ENCODE measurements at places on chromosomes 1 and 21.

DNA sequence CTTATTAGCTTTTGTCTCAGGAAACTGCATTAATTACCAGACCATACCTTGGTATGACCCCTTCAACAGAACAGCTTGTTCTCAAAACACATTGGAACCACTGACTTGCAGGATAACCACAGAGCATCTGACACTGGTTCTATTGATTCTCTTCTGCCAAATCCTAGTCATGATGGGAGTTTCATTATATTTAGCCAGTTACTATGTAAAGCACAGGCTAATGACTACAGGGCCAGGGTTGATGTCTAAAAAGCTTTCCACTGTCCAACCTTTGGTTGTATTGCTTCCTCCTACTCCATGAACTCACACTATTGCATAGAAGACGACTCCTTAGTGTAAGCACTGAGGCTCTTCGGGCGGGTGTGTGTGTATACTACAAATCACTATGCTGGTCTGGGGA, 3.8 kb downstream of the STMN1 start:
- DNase-seq, result peak; percentile 84

DNA sequence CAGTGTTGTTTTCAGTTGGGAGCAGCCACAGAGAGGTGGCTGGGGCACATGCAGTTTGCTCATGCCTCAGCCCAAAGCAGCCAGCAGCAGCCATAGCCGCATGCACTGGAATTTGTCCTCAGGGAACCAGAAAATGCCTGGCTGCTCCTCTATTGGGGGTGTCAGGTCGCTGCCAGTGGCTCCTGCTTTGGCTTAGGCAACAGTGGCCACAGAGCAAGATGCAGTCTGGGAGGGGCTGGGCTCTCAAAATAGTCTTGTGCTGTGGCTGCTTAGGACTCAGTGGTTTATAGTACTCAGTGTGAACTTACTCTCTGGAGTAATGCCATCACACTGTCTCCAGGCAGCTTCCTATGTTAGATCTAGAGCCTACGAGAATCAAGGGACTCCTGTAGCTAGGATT, 25.0 kb downstream of the CD55 start:
- DNase-seq, result no peak

DNA sequence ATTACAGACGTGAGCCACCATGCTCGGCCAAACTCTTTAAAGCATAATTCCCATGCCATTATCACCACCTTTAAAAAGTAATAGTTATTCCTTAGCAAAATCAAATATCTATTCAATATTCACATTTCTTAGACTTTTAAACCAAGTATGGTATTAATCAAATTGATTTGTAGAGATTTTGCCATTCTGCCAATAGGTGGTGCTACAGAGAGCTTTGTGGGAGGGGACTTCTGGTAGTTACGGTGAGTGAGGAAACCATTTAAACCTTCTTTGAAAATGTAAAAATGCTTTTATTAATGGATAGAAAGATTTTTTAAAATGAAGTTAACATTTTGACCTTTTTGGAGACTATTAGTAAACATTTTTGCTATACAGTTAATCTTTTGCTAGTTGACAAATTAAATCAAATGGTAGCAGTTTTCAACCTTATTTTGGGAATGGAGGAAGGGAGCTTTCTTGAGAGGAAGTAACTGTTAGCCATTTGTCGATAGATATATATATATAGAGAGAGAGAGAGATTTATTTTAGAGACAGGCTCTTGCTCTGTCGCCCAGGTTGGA, 19.3 kb downstream of the IARS2 start:
- DNase-seq, result peak; percentile 64

GRCh38 chr21:26554365-26554764, 18.7 kb downstream of the CYYR1 start:
- DNase-seq, result no peak

DNA sequence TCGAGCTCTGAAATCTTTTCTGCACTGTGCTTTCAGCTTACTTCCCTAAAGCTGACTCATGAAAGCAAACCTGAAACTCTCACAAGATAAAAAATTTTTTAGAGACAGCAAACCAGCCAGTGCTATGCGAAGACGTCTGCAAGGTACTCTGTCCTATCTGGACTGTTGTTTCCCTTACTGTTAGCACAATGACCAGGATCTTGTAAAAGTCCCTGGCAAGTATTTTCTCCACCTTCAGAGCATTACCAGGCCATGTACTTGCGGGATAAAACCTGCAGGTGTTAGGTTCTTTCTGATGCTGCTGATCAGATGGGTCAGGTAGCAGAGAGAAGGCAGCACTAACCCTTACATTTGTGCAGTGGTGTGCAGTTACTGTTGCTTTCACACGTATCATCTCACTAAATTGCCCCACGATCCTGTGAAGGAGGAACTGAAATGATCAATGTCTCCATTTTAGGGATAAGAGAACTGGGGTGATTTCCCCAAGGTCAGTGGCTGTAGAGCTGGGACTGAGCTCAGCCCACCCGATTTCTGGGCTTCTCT, 56.6 kb downstream of the PLXNA2 start:
- no peak for DNase-seq

- no peak for DNase-seq
Measured at GRCh38 chr1:201941420-201942128, 4.8 kb downstream of the LMOD1 start.

DNA sequence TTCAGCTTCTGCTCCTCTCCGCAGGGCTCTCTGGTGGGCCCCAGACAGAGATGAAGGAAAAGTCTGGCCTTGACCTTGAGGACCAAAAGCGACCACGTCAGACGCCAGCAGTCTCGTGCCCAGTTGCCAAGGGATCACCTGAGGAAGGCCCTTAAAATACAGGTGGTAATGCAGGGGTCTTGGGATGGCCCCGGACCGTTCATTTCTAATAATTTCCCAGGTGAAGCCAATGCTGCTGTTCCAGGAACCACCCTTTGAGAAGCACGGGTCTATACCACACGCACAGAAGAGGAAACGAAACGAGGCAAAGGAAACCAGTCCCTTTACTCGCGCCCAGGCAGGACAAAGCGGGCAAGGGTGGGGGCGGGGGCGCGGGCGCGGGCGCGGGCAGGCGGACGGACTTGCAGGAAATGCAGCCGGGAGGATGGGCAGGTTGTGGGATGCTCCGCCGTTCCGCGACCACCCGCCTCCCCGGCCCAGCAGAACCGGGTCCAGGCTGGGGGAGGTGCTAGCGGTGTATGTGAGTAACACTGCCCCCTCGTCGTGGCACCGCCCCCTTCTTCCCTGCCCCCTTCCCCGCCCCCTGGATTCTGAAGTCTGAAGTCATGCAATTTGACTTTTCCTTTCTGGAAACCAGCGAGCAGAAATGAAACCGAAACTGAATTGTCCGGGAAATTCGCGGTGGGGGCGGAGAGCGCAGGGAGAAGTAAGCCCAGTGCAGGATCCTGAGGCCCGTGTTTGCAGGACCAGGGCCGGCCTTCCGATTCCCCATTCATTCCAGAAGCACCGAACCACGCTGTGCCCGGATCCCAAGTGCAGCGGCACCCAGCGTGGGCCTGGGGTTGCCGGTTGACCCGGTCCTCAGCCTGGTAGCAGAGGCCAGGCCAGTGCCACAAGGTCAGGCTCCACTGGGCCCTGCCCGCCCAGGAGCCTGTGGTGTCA, 5.8 kb upstream of the MX1 start:
- DNase-seq, result peak; percentile 78

- peak; percentile 59 for DNase-seq
Measured at GRCh38 chr1:48114596-48115382, 107.7 kb upstream of the SLC5A9 start.

DNA sequence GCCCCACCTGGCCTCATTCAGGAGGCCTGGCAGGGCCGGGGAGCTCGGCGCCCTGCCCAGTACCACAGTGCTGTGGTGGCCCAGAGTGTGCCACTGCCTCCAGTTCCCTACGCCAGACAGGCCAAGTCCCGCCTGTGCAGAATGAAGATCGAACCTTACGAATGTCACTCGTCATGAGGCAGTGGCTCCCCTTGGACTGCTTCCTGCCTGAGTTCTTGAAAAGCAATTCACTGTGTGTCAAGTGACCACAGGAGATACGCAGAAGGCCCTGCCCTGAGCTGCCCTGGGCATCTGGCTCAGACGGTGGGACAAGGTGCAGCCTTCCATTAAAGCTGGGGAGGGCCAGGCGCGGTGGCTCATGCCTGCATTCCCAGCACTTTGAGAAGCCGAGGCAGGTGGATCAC, 49.6 kb upstream of the LRP8 start:
- no peak for DNase-seq

- DNase-seq, result no peak
Measured at GRCh38 chr1:111507411-111508201, 4.2 kb upstream of the ADORA3 start.

GRCh38 chr1:13996334-13996733, 296.3 kb downstream of the PRDM2 start:
- peak; percentile 17 for DNase-seq

Measured in SK-MEL-5 (cell line).